ENCODE measurements at places on chromosomes 2 and 18.

DNA sequence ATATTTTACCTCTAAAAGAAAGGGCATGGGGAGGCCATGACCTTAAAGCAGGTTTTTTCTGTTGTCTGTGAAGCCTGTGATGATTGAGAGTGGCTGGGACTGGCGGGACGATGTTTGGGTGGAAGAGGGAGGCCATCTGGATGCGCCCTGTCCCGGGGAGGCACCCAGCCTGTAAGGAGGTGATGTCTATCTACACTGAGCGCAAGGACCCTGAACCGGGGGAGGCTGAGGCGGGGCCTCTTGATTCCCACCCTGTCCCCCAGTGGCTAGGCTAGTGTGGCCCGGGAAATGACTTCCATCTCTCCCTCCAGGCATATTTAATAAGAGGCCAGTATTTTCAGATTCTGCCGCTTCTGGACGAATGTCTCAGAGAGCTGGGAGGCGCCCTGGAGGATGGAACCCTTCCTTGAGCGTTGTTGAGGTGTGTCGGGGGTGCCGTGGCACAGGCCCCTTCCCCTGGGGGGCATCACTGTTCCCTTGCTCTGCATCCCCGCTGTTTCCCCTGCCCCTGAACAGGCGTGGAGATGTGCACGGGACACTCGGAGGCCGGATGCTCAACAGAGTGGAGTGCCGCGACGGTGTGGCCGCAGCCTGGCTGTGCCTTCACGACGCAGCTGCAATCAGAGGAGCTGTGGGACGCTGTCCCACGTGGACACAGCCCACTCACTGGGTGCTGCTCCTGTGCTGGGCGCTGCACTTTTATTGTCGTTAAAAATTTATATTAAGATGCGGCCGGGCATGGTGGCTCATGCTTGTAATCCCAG, 185.4 kb downstream of the LDLRAD4 start:
- no peak for DNase-seq

DNA sequence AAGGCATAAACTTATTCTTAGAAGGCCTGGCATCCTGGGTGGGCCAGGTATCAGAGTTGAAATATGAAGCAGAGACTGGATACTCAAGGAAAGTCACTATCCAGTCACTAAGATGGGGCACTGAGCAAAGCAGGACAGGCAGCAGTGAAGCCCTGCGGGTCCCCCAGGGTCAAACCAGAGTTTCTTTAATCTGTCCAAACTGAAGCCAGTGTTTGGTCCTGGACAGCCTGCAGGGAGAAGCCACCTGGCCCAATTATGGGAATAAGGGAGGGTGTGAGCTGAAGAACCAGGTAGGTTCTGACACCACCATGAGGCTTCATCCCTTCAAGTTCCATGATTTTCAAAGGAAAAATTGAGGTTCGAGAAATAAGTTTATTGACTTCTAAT, 298.4 kb upstream of the FBXO11 start:
- DNase-seq: no peak

- no peak for DNase-seq
Observed at GRCh38 chr2:226207671-226208070, 591.9 kb downstream of the IRS1 start.

- no peak for DNase-seq
Observed at GRCh38 chr2:4916094-4916493, 776.1 kb upstream of the SOX11 start.

DNA sequence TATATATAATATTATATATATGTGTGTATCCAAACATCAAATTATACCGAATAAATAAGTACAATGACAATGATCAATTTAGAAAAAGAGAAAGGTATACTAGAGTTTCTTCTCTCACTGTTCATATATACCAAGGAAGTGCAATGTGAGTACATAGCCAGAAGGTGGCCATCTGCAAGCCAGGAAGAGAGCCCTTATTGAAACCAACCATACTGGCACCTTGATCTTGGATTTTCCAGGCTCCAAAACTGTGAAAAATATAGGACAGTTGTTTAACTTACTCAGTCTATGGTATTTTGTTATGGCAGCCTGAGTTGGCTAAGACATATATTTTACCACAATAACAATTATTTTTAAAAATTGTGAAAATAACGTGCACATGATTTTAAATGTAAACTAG, 1490.2 kb upstream of the SLC39A10 start:
- no peak for DNase-seq

GRCh38 chr2:147026664-147027295, 818.0 kb upstream of the ACVR2A start:
- no peak for DNase-seq

DNA sequence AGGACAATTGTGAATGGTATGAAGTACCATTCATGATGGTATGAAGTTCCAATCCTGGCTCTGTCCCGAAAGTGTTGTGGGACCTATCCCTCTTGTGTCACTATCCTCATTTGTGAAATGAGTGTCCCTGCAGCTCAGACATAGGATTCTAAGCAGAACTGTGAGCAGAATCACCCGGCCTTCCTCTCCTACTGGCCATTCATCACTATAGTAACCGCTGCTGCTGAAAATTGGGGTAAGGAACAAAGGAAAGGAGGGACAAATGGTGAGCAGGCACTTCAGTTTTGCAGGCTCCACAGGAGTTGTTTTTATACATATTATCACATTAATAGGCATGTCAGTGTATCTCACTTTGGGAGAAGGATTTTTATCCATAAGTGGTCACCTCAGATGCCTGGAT, 27.4 kb downstream of the SMYD1 start:
- no peak for DNase-seq

GRCh38 chr2:235495373-235496238, 1.8 kb downstream of the AGAP1 start:
- DNase-seq: no peak

DNA sequence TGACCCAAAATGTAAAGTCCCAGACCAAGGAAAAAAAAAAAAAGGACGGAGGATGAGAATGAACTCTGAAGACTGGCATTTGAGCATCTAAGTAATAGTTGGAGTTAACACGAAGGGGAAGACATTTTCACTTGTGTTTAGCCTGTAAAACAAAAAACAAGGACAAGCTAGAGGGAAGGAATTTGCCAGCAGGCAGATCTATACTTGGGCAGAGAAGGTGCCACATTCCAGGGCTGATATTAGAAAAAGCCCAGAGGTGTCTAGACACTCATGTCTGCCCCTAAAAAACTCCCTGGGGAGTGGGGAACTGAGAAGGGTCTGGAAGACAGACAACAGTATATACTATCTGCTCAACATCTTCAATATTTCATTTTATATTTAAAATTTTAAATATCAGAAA, 171.1 kb downstream of the ZEB2 start:
- DNase-seq: no peak

DNA sequence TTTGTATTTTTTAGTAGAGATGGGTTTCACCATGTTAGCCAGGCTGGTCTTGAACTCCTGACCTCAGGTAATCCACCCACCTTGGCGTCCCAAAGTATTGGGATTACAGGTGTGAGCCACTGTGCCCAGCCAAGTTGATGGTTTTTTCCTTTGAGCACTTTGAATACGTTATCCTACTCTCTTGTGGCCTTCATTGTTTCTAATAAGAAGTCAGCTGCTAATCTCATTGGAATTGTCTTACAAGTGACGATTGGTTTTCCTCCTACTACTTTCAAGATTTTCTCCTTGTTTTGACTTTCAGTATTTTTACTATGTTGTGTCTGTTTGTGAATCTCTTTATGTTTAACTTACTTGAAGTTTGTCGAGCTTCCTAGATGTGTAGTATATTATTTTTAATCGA, 88.5 kb downstream of the TMEM200C start:
- DNase-seq: no peak

GRCh38 chr2:28319118-28320008, 73.3 kb upstream of the FOSL2 start:
- no peak for DNase-seq

GRCh38 chr2:47272905-47273758, 118.0 kb upstream of the STPG4 start:
- no peak for DNase-seq

GRCh38 chr18:46166261-46166970, 62.2 kb downstream of the HAUS1 start:
- no peak for DNase-seq

DNA sequence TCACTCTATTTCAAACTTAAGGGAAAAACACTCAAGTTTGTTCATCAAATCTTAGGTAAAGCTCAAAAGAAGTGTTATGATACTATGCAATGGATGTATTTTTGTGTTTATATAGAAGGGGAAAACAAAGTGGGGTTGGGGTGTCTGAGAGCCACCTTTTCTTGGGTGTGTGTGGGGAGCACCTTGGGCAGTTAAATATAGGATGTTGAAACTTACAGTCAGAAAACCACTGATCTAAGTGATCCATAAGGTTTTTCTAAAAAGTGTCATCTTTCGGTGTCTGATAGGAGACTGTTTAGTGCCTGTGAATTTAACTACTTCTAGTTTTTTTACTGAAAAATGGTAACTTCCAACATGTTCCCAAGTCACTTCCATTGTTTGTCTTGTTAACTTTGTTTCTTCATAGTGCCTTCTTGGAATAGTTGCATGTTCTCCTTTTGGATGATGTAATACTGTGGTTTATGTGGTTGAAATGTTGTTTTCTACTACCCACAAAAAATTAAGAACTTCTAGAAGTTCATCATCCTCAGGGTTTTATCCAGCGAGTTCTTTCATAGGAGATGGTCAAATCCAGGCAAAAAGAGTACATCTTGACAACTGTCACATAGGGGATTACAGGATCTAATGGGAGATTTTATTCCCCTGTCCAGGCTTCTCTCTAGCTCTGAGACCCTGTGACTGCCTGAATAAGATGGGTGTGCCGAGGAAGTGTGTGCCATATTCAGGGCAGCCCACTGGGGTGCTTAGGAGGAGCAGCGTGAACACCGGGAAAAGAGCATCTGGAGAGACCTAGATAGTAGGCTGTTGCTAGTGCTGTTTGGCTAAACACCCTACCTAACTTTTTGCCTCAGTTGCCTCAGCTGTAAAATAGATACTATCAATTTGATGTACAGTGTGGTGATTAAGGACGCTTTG, 46.2 kb downstream of the CAB39 start:
- DNase-seq: no peak

- no peak for DNase-seq
Observed at GRCh38 chr2:242030226-242030575, 160.7 kb downstream of the RTP5 start.

DNA sequence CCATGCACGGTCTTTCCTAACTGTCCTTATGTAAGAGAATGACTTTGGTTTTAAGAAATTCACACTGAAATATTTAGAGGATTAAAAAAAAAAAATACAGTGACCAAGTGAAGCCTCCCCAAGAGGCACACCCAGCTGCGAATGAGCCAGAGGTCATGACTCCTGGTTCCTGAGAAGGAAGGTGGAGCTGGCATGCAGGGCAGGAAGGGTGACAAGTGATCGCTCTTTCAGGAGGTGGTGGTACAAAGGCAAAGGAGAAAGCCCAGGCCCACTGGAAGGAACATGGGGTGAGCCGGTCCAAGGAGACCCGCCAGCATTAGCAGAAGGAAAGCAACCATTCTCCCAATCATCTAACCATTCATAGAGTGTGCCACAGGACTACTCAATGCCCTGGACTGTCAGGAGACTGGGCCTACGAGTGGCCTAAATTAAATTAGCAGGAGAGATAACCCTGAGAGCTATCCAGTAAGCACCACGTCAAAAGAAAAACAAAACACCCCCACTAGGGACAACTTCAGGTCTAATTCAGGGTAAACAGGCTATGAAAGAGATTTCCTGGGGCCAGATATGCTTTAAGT, 7.8 kb downstream of the INO80C start:
- DNase-seq: no peak

GRCh38 chr18:46821856-46822711, 65.2 kb upstream of the ST8SIA5 start:
- no peak for DNase-seq

DNA sequence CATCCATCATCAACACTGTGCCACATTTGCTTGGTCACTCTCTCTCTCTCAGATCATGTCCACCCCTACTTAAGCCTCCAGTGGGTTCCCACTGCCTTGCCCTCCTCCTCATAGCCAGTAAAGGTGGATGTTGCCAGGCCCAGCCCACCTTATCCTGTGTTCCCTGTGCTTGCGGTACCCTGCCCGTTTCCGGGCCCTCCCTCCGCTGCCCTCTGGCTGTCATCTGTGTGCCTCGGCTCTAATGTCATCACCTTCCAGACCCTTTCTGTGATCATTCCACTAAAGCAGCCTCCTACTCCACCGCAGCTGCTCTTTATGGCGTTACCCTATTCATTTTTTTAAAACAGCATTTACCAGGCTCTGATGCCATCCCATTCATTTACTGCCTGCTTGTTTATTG, 305.7 kb upstream of the SKOR2 start:
- no peak for DNase-seq

DNA sequence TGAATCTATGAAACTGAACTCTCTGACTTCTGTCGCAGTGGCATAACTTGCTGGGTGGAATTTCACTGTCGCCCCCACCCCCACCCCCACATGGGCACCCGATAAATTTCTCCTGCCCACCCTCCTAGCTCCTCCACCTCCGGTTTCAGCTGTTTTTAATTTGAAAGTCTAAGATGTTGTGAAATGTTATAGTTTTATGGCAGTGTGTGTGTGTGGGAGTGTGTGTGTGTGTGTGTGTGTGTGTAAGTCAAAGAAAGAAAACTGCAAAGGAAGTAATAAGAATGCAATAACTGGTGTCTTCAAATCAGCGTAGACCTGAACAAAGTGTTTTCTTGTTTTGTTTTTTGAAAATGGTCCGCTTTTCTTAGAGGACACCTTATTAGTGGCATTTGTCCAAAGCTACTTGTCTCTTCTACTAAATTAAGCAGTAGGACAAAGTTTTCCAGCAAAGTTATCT, 388 bp downstream of the DTNA start:
- no peak for DNase-seq

DNA sequence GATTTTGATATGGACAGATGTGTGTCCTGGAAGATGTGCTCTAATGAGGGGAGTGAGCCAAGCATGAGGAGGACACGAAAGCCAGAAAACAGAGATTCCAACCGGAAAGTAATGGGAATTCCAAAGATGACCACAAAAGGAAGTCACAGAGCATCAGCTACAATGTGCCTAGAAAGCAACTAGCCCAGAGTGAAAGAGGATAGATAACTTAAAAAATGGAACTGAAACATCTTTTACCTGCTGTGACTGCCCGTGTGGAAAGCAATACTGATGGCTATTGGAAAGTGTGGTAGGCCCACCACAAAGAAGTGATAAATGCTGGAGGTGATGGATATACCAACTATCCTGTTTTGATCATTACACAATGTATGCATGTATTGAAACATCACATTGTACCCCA, 21.6 kb downstream of the DNMT3A start:
- no peak for DNase-seq

GRCh38 chr2:191297033-191297432, 51.8 kb downstream of the MYO1B start:
- DNase-seq: no peak

DNA sequence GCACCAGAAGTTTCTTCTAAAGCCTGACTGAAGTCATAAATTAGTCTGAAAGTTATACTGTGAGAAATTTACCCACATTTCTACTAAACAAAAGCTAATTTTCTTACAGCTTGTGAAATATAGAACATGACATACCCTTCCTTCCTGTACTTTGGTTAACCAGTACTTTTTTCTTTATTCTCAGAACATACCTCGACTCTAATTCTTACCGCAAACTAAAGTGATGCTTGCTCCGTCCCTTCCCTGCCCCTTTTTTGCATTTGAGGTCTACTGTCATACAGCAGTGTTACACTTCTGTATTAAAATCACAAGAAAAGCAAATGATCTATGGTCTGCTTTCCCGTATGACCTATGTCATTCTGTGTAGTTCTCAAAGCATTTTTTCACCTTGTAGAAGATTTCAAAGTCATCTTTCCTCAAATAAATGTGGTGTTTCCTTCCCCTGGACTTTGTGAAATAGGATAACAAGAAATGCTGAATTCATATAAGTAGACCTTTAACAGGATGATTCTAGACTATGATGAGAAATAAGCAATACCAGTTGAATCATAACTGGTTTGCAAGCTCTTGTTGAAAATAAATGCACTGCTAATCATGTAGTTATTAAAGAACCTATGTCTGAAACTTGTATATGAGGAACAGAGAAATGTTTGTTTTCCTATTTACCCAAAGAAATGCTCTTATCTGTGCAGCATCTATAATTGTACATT, 30.4 kb downstream of the CYTIP start:
- DNase-seq: no peak
